ENCODE measurements at places on chromosomes 7 and 10.

GRCh38 chr7:158816271-158816670, 13.0 kb downstream of the ESYT2 start:
- no peak for DNase-seq

- DNase-seq = no peak
Measured at GRCh38 chr10:111085690-111086353, 9.0 kb downstream of the ADRA2A start.

DNA sequence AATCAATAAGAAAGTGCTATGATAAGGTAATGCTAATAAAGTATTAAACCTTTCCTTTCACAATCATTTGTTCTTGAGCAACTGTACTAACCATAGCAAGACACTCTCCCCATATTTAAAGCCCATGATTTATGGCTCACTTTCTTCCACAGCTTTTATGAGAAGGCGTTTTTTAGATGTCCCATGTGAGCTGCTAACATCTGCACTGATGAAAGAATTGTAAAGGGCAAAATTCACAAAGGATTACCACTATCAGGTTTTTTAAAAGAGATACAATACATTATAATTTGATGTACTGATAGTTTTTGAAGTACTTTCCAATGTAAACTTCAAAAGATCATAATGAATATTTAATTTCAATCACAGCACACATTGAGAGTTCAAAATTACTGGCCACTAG, 75.7 kb downstream of the RNLS start:
- no peak for DNase-seq

DNA sequence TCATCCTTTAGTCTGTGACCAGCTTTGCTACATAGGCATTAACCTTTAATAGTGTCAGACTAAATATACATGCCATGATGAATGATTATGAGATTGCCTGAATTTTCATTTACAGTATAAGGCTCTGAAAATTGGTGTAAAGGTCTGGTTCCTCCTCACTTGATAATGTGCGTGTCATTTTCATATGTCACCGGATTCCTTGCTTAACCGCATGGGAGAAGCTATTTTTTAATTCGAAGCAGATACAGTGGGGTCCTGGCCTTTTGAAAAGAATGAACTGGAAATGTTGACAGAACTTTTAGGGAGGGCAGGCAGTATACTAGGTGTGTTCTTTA, 192.4 kb upstream of the SH2B2 start:
- DNase-seq = no peak

GRCh38 chr10:78844960-78845607, 223.7 kb upstream of the ZMIZ1 start:
- no peak for DNase-seq

DNA sequence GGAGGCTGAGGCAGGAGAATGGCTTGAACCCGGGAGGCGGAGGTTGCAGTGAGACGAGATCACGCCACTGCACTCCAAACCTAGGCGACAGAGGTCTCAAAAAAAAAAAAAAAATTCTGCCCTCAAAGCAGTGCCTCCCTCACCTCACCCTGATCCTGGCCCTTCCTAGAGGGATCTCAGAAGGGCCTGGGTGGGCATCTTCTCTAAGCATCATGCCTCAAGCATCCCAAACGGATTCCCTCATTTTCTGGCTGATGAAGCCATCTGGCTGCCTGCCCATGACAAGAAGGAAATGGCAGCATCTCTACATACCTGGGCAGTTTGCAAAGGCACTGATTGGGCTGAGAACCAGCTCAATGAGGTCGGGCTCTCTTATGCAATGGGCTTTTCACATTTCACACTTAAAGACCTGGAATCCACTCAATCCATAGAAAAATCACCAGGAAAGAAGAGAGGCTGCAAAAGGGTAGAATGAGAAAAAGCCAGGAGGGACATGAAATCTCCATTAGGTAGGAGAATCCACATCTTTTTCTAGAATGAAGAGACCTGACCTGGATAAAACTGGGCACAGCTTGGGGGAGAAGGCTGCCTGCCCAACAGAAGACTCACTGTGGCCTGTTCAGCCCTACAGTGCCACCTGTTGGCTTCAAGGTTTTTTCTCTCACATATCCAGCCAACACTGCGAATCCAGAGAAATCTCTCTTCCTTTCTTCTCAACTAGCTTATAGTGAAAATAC, 48.1 kb downstream of the PDLIM1 start:
- peak; percentile 45 for DNase-seq

DNA sequence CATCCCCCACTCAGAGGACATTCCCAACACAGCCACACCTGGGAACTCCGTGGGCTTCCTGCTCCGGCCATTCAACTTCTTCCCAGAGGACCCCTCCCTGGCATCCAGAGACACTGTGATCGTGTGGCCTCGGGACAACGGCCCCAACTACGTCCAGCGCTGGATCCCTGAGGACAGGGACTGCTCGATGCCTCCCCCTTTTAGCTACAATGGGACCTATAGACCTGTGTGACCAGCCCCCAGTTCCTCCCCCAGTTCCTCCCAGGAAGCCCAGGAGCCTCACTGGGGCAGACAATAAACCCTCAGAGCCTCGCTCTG, 8.6 kb downstream of the AOC1 start:
- no peak for DNase-seq

DNA sequence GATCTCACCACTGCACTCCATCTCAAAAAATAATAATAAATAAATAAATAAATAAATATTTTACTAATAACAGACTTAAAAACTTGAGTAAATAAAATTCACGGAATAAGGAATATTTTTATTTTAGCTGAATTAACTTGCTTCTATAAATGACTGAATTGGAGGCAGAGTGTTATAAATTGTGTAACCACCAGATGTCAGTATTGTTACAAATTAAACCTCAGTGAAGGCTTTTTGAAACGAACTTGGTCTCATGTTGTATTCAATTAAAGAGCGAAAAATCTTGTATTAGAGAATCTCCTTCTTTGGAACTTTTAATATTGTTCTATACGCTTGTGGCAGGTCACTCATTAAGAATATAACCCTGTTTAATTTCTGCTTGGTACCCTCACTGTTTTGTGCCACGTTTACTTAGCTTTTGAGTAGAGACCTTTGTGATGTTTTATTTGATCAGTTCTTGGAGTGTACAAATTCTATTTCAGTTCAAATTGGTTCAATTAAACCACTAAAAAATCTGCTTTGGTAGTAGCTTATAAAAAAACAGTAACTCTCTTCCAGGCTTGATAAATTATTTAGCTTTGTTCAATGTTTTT, 45.6 kb upstream of the SCIN start:
- no peak for DNase-seq

- peak; percentile 55 for DNase-seq
Measured at GRCh38 chr7:151087245-151088018, 1.2 kb downstream of the AGAP3 start.

Measured in stimulated activated CD4-positive, alpha-beta T cell treated with anti-CD3 and anti-CD28 coated beads, Interleukin-15, amount 100 ng/mL, for 24 hours (primary cell).